ENCODE measurements at places on chromosomes 4 and X.

DNA sequence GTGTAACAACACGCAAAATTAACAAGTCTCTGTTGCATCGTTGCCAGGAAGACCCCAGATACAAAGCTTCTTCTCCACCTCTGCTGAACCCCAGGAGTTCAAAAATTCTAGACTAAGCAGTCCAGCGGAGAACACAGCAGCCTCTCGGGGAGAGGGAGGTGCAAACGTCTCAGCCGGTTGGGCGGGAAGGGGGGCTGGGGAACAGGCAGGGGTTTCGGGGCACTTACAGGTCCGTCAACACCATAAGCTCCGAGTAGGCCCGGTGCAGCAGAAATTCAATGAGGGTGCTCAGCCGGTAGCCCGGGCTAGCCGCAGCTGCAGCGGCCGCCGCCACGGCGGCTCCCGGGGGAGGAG lies 394 bp downstream of the MED14 start:
- DNase-seq, result peak; percentile 28

GRCh38 chrX:981791-982626 lies 230.4 kb downstream of the CRLF2 start:
- DNase-seq, result no peak

GRCh38 chr4:40192114-40193015 lies 4.5 kb upstream of the RHOH start:
- DNase-seq, result no peak

DNA sequence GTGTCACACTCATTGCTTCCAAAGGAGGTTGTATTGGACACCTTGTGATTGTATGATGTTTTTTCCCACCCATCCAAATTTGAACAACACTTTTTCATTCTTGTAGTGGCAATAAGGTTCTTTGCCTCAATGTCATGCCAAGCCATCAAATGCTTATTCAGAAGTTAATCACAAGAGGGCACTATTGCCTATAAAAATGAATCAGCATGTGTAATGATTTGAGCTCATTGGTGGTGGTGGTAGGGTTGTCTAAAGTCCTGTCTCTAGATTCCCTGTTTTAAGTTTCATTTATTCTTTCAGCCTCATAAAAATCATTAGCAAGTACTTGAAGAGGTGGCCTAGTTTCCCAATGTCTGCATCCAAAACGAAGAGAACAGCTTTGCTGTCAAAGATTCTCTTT lies 37.0 kb downstream of the IRS4 start:
- DNase-seq, result peak; percentile 45

GRCh38 chr4:15109600-15109999 lies 107.3 kb downstream of the CPEB2 start:
- no peak for DNase-seq

DNA sequence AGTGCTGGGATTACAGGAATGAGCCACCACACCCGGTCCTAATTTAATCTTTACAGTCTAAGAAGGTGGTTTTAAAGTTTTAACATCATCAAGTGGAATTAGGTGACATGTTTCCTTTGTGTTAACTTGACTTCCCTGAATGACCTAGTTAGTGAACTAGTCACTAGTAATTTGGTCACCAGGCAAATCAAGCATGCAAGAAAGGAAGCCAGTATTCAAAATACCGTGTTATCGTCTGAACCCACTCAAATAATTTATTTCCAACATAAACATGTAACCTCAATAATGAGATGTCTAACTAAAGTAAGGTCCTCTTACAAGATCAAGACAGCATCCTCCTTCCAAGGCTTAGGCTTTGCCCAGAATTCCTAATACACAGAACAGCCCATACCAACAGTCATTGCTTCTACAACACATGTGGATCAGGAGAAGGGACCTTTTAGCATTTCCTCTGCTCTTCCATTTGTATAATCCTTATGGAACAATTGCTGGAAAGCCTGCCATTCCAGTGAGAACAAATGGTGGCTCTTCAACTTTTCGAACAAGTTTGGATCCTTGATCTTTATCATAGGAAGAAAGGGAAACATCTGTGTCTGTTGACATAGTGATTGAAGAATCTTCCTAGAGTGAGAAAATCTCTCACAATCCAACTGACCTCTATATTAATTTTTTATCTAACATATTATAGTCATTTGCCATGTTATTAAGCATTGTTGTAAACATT lies 97.2 kb downstream of the ANXA3 start:
- no peak for DNase-seq

DNA sequence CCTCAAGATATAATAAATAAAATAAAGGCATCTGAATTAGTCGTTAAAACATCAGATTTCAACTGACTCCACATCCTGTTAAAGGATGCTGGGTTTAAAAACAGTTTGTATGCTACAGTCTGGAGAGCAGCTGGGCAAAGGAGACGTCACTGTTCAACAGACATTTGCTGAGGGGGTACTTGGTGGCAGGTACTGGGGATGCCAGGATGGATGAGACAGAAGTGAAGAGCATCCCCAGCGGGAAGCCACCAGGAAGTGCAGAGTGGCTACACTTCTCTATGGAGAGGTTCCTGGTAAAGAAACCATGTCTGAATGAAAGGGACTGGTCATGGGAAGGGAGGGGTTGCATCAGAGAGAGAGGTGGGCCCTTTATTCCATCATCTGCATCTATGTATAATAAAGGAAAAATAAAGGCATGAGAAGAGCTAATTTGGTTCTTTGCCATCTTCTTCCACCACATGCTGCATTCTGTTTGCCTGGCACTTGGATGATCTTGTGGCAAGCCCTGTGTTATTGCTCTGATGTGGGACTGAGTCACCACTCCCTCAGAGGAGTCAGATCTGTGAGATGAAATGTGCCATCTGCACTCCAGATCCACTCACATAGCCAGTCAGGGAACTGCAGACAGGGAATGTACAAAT lies 145.0 kb downstream of the SOWAHB start:
- peak; percentile 95 for DNase-seq

DNA sequence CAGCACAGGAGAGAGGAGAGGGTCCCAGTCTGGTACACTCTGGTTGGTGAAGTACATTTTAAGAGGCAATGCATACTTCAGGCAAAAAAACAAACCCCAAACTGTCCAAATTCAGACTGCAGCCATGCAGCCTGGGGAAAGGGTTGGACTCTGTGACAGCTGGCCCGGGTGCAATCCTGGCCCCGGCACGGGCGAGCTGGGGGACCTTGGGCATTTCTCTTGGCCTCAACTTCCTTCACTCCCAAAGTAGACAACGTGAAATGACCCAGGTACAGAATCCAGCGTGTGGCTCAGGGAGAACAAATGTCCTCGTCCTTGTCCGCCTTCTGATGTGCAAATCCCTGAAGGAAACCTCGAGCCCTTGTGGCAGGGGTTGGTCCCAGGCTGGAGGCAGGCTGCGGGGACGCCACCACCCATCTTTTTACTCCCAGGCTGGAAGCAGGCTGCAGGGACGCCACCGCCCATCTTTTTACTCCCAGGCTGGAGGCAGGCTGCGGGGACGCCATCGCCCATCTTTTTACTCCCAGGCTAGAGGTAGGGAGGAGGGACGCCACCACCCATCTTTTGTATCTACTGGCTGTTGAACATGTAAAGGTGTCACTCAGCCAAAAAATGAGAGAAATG lies 62.3 kb downstream of the ACOX3 start:
- DNase-seq, result no peak

GRCh38 chr4:183632689-183633088 lies 26.3 kb downstream of the RWDD4 start:
- no peak for DNase-seq

DNA sequence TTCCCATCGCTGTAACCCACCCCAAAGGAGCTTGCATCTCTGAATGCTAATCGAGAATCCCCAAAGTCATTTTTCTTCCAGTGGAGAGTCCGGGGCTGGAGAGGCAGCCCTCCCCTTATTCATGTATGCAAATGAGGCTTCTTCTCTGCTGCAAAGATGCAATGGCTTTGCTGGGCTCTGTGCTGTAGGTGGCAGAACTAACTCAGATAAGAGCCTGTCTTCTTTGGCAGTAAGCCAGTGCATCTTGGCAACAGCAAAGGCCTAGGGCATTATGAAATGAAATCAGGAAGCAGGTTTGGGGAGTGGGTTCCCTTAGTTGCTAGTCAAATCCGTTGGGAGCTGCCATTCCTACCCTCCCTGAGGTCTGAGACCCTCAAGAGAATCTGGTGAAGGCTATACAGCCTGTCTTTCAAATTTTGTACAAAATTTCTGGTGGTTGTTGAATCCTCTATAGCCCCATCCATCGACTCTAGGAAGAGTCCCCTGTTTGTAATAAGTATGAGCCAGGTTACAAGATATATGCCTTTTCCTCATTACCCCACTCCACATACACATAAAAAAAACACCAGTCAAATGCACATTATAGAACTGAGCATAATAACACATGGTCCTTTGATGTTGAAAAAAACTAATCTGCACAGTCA lies 290.6 kb upstream of the TAPT1 start:
- peak; percentile 58 for DNase-seq

DNA sequence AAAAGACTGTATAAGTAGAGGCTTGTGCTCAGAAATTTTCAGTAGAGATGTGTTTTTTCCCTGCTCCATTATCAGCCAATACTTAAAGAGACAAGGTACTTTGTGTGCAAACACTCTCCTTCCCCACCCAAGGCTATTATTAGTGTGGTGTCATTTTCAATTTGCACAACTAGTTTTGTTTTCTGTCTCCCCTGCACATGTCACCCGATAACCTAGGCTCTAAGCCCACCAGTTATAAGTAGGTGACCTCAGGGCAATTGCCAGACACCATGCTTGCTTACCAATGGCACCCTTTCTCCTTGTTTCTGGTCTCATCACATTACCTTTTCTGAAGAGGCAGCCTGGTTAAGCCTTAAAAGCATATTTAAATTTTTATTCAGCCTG lies 8.0 kb upstream of the GUCY1A1 start:
- no peak for DNase-seq

GRCh38 chr4:74023709-74024108 lies 14.8 kb downstream of the CXCL3 start:
- no peak for DNase-seq

GRCh38 chrX:42530027-42530426 lies 247.9 kb downstream of the PPP1R2C start:
- peak; percentile 1 for DNase-seq

- DNase-seq, result no peak
Observed at GRCh38 chr4:106851726-106852125, 184.4 kb downstream of the DKK2 start.

- DNase-seq, result no peak
Observed at GRCh38 chr4:103774326-103774825, 54.6 kb upstream of the TACR3 start.

DNA sequence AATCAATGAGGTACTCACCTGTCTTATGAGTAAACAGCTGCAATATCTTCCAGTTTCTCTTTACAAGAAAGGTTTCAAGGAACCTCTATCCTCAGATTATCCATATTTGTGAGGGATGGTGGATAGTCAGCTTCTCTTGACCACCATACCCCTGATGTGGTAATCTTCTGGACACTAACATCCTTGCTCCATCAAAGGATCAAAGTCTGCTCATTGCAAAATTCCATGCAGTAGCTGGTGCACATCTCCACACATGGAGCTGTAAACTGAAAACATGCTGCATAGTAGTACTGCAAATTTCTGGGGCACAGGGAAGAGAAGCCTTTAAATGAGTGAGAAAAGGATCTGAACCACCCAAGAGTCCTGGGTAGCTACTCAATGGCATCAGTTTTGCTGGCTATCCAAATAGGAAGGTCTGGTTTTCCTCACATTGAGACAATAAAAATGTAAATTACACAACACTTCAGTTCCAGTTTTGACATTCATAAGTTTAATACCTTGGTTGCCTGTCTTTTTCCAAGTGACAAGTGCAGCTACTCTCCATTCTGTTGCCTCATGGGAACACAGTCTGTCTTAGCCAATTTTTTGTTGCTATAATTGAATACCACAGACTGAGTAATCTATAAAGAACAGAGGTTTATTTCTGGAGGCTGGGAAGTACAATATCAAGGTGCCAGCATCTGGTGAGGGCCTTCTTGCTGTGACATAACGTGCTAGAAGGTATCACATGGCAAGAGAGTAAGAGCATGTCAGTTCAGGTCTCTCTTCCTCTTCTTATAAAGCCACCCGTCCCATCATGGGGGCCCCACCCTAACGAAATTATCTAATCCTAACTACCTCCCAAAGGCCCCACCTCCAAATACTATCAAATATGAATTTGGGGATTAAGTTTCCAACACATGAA lies 34.4 kb upstream of the ARHGEF6 start:
- no peak for DNase-seq
